Activated naive CD8-positive, alpha-beta T cell treated with anti-CD3 and anti-CD28 coated beads, Interleukin-2, amount 10 ng/mL, durations not matched to agents 7 days and 5 days (primary cell): ENCODE measurements at places on chromosomes 5 and 9. TPM values are rescaled to one million over a fixed set of nuclear protein-coding genes. Genes with fewer than 3 reads are reported as not detected.

Gene RELL2
- 31.6 TPM for total RNA-seq

Gene LCN1
- not detected for total RNA-seq

Gene TSLP
- 0.99 TPM for total RNA-seq

Gene PCDHB2
- not detected for total RNA-seq

Gene DOCK2
- 275 TPM for total RNA-seq

Gene CDKN2B-AS1
- 3.7 TPM for total RNA-seq

Gene PCDHGA11
- total RNA-seq = 0.08 TPM

Gene ECSCR
- not detected for total RNA-seq

Gene COMMD10
- total RNA-seq = 22.0 TPM

Gene STRBP
- 30.3 TPM for total RNA-seq

DNA sequence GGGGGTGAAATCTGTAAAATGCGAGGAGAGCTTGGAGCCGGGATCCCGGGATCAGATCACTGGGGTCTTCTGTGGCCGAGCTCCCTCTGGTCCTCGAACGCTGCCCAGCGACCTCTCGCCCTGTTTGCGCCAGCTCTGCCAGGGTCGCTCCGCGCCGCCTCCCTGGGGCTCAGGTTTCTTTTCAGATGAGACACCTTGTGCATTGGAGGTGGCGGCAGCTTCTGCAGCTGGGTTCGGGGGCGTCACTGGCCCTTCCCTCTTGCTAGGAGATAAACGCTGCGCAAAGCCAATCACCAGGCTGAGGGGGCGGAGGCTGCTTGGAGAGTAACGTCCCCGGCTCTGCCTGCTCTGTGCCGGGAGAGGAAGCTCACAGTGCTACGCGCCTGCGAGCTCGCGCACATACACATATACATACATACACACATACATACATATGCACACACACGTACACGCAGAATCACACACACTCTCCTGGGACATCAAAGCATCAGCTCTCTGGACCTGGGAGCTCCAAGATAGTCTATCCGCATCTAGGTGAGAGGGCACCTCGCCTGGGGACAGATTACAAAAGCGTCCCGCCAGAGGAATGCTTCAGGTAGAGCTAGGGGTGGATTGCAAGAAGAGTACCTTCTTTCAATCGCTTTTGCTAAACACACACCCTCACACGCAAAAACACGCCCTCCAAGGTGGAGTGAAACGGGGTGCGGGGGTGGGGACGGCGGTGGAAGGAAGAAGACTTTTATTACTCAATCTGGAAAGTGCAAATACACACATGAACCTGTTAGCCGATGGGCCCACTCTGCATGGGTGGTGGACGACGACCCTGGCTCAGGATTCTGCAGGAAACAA is at the start of gene ST8SIA4:
Gene ST8SIA4, minus strand, starts transcription at position 244 of the 849 bp plus-strand sequence. CDS start 327 bp downstream, outside the sequence.
- peak within 1 kb of the TSS; percentile 95 for H3K4me3 ChIP-seq
- H3K36me3 ChIP-seq = peaks cover 18% of the 10 kb centered on the region
- peaks cover 28% of the 10 kb centered on the region for H3K4me1 ChIP-seq

DNA sequence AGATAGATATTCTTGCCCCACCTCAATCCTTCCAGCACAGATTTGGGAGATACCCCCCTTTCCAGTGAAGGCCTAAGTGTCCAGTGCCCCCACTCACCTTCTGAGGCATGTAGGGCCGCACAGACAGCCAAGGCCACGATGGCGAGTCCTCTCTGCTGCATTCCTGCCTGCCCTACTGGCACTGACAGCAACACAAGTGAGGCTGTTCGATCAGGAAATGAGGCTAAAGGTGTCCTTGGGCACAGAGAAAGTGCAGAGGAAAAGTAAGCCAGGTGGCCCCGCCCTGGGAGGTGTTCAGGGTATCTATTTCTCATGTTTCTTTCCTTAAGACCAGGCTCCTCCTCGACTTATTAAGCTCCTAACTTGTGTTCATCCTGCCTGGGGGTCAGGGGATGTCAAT is at the start of gene CCL28:
Gene CCL28, minus strand, starts transcription at position 236 of the 400 bp plus-strand sequence. Its CDS starts 75 bp downstream, at position 161.
- no peak within 1 kb of the TSS for H3K27ac ChIP-seq
- peaks cover 3% of the 10 kb centered on the region for H3K27me3 ChIP-seq

GRCh38 chr9:37374892-37375291 is 47.6 kb upstream of the GRHPR start:
- H3K36me3 ChIP-seq = no peaks in the 10 kb centered on the region
- no peak overlapping the region for H3K4me3 ChIP-seq
- H3K27ac ChIP-seq = no peak overlapping the region

DNA sequence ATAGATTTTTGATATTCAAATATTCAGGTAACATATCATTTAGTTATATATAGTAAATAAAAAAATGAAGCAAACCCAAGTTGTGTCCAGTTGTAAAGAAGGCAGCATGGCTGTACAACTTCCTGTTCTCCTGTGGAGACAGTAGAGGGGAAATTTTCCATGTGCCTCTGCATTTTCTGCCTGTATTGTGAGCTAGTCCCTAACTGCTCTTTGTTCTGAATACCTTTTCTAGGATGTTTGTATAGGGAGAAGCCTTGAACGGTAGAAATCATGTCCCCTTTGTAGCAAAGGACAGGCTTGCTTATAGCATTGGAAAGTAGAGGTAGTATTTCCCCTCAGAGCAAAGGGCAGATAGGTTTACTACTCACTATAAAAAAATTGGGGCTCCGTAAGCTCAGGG is 13.3 kb upstream of the RPS23 start:
- no peak for DNase-seq
- H3K27me3 ChIP-seq = no peaks in the 10 kb centered on the region
- H3K4me1 ChIP-seq = no peaks in the 10 kb centered on the region
- no peak overlapping the region for H3K4me3 ChIP-seq
- no peak overlapping the region for H3K27ac ChIP-seq

GRCh38 chr9:98142182-98142907 is 23.3 kb upstream of the TRIM14 start:
- DNase-seq = no peak
- no peaks in the 10 kb centered on the region for H3K4me1 ChIP-seq

DNA sequence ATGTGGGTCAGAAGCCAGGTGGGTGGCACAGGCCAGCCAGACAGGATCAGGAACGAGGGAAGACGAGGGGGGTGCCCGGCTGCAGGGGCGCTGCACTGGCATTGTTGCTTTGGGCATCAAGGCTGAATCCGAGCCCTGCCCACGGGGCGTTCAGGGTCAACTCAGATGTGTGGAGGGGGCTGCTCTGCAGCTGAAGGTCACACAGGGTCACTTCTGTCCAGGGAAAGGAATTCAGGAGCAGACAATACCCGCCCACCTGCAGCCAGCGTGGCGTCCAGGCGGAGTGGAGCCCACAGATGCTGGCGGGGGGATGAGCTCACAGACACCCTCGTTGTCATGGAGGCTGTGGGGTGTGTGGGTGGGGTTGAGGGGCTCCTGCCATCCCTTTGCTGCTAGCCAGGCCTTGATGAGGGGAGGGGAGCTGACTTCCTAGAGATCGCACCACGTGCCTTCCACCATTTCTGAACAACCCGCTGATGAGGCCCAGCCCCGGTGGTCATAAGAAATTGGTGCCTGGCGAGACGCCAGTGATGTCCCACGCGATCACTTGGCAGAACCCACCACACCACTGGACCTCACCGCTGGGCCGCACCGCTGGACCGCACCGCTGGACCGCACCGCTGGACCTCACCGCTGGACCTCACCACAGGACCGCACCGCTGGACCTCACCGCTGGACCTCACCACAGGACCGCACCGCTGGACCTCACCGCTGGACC is 31.2 kb downstream of the MRPL36 start:
- no peak for DNase-seq
- H3K36me3 ChIP-seq = no peaks in the 10 kb centered on the region
- no peaks in the 10 kb centered on the region for H3K4me1 ChIP-seq
- no peak overlapping the region for H3K4me3 ChIP-seq
- H3K27ac ChIP-seq = no peak overlapping the region

DNA sequence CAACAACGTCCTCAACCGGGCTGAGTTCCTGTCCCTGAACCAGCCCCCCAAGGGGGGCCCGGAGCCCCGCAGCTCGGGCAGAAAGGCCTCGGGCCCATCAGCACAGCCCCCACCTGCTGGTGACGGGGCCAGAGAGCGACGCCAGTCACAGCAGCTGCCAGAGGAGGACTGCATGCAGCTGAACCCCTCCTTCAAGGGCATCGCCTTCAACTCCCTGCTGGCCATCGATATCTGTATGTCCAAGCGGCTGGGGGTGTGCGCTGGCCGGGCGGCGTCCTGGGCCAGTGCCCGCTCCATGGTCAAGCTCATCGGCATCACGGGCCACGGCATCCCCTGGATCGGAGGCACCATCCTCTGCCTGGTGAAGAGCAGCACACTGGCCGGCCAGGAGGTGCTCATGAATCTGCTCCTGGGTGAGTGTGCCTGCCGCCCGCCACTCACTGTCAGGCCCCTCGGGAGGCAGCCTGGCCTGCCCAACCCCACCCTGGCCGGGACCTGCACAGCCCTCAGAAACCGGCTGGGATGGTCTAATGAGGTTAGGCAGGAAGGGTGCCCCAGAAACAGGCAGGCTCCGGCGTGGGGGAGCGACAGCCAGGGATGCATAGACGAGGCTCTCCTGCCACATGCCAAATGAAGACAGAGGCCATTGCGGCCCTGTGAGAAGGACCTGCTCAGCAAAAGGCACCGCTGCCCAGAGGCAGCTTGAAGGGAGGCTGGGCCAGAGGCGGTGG is 678 bp downstream of the PLPP7 start:
- H3K27ac ChIP-seq = no peak overlapping the region
- no peak for DNase-seq
- no peaks in the 10 kb centered on the region for H3K36me3 ChIP-seq
- no peak overlapping the region for H3K4me3 ChIP-seq
- H3K4me1 ChIP-seq = peaks cover 2% of the 10 kb centered on the region

GRCh38 chr9:116008278-116008677 is 145.3 kb upstream of the PAPPA start:
- no peaks in the 10 kb centered on the region for H3K4me1 ChIP-seq
- no peak overlapping the region for H3K4me3 ChIP-seq
- no peaks in the 10 kb centered on the region for H3K27me3 ChIP-seq

- H3K27me3 ChIP-seq = peaks cover 5% of the 10 kb centered on the region
- H3K27ac ChIP-seq = no peak overlapping the region
- no peak overlapping the region for H3K4me3 ChIP-seq
Observed at GRCh38 chr9:78585909-78586308, 289.0 kb downstream of the PSAT1 start.

- DNase-seq = no peak
- no peaks in the 10 kb centered on the region for H3K27me3 ChIP-seq
- peaks cover 40% of the 10 kb centered on the region for H3K4me1 ChIP-seq
- H3K36me3 ChIP-seq = peaks cover 45% of the 10 kb centered on the region
- H3K4me3 ChIP-seq = peak overlapping the region; percentile 25
Observed at GRCh38 chr9:114894609-114895433, 35.6 kb downstream of the TNFSF8 start.
